ENCODE measurements at places on chromosomes 1 and 21. TPM values are rescaled to one million over a fixed set of nuclear protein-coding genes. Genes with fewer than 3 reads are reported as not detected.

DNA sequence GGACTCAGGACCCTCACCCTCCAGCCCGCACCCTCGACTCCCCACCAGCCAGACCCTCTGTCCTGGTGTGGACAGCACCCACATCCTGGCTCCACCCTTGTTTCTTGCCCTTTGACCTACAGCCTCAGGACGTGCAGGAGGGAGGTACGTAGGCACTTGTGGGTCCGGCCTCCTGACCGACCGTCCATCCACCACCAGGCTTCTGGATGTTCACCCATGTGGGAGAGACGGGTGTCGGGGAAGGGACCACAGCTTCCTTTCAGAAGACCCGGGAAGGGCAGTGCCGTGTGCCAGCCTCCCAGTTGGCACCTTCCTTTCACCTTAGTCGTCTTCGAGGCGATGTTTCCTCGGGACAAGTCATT lies 61.4 kb downstream of the PRKCZ start:
- no peak for DNase-seq

DNA sequence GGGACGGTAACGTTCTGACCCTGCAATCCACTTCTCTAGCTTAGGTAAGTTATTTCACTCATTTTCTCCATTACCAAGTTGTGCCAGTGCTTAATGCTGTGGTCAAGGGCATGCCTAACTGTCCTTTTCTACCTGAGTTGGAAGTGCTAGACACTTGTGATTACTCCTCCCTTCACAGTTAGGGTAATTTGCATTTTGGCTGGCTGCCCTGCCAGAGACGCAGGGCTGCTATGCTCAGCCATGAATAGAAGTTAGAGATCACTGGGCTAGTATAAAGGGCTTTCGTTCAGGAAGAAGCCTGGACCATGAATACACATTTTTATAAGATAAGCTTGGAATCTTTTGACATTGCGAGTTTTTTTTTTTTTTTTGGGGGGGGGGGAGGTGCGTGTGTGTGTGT lies 633.2 kb upstream of the NEGR1 start:
- no peak for DNase-seq

- no peak for DNase-seq
Observed at GRCh38 chr1:7290971-7291970, 479.8 kb upstream of the VAMP3 start.

DNA sequence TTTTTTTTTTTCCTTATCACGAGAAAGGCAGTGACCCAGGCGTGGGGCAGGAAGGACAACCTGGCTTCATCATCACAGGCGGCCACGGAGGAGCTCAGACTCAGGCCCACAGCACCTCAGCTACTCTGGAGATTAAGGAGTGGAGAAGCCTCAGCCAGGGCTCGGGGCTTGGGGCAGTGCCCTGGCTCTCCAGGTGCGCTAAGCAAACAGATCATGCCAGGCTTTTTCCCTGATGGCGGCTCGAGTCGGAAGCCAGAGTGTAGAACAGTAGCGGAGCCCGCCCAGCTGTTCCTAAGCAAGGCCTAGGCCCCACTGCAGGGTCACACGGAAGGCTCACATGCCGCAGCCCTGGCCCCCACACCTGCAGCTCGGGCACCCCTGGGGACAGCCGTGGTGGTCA lies 70.7 kb downstream of the AGPAT3 start:
- DNase-seq, result no peak

GRCh38 chr1:110477041-110477440 lies 26.1 kb downstream of the PROK1 start:
- DNase-seq, result peak; percentile 99

DNA sequence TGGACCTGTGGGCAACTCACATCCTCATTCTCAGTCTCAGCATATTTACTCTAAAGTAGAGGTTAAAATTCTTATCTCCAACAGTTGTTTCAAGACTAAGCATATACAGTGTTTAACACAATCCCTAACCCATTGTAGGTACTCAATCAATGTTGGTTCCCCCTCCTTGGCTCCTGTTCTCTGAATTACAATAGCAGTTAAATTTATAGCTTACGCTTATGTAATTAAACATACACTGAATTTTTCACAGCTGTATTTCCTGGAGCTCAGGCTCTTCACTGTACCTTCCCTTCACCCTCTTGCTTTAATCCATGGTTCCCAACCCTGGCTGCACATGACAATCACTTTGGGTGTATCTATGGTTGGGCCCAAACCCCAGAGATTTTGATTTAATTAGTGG lies 89.4 kb downstream of the LPAR3 start:
- no peak for DNase-seq

GRCh38 chr1:161973924-161974845 lies 49.5 kb downstream of the OLFML2B start:
- DNase-seq, result no peak

DNA sequence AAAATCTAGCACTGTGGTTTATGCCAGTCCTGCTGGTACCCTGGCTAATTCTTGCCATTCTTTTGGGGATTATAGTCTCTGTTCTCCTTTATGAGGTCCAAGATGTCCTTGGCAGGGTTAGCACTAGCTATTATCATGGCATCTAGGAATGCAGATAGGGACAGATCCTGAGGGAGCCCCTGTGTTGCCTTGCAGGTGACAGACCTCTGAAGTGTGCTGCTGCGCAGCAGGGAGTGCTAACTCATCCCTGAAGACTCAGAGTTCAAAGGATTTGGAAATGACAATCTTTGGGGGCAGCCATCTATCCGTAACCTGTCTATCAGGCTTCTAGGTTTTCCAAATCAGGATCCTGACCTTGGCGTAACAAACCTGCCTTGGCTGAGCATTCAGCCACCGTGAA lies 16.3 kb downstream of the ZFYVE9 start:
- DNase-seq, result no peak

- DNase-seq, result no peak
Observed at GRCh38 chr1:226948996-226949395, 8.9 kb downstream of the COQ8A start.

DNA sequence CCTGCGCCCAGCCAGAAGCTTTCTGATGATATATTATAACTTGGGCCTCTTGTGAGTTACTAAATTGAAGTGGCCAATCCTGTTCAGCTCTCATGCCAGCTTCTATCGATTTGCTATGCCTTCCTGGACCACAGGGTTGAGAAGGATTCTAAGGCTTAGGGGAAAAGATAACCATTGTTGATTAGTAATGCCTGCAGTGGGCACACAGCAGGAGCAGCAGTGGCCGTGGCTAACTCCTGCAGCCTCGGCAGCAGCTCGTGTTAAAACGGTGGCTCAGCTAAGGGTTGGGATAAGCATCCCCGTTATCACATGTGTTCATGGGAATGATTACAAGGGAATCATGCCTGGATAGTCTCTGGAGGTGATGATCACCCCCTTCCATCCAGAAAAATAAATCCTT lies 20.5 kb upstream of the KCNE2 start:
- DNase-seq, result no peak

DNA sequence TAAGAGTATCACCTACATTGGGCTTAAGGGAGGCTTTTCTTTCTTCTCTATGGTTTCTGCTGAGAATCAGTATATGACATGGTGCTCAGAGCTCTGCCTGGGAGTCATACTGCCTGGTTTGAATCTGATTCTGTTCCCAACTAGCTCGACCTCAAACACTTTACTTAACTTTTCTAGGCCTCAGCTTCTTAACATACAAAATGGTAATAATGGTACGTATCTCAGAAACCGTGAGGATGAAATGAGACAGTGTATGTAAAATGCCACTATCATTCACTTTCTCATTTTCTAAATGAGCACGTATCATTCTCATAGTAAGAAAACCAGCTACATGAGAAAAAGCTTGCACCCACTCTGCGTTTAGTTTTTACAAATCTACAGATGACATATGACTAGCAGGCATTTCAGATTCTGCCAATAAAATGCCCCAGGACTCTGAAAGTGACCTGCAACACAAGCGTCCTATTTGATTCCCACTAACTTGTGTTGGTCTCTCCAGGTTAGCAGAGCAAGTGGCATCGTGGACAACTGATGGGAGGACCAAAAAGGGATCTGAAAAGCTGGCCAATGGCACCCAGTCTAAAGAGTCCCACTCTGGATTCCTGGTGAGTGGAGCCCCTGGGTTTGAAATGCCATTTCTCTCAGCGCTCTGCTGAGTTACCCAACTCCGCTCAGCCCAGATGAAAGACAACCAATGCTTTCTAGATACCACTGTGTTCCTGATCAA lies 6.1 kb downstream of the CTNNBIP1 start:
- DNase-seq, result no peak

GRCh38 chr1:52574594-52574993 lies 21.7 kb upstream of the TUT4 start:
- DNase-seq, result peak; percentile 93

DNA sequence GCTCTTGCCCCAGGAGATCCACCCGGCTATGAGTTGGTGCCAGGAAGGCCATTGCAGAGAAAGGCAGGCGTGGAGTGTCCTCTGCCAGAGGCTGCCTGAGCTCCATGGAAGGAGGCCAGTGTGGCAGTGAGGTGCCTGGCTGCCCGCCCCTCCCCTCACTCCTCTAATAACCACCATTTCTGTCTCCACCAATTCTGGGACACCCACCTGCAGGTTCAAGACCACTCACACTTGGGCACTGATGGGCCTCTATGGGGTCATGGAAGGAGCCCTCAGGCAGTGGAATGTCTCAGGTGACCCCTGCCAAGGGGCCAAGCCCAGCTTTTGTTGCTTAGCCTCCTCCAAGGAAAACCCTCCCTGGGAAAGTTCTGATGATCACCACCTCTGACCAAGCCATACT lies 731.6 kb downstream of the MATN1 start:
- no peak for DNase-seq

- peak; percentile 31 for DNase-seq
Observed at GRCh38 chr1:227043755-227044154, 103.7 kb downstream of the COQ8A start.

DNA sequence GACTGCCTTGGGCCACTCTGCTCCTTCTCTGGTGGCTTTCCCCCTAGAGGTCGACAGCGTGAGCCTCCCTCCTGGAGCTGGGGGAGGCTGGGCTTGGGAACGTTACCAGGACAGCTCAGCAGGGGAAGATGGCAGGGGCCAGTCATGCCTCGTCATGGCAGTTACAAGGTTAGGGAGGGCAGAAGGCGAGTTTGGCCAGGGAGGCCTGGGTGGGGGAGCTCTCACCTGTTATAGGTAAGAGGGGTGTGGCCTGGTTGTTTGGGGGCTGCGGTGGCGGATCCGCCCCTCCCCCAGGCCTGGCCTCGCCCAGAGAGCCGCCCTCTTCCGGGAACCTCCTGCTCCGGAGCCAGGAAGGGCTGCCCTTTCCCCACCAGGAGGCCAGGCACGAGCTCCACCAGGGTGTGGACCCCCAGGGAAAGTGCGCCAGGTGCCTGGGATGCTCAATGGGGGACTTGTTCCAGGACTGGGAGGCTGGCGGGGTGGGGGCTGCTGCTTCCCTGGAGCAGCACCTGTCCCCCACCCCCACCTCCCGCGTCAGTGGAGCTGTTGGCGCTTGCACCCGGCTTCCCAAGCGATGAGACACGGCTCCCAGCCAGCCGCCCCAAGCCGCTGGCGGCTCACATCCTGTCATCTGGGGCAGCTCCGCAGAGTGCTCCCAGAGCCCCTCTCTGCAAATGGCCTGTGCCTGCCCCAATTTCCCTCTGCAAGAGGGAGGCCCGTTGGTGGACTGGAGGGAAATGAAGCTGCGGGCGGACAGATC lies 23.6 kb upstream of the PKP1 start:
- peak; percentile 82 for DNase-seq

Gene SMPDL3B
- total RNA-seq, result 2.7 TPM

Gene DIO1
- total RNA-seq, result not detected

Gene MCOLN2
- total RNA-seq, result 0.64 TPM

Gene CGN
- total RNA-seq, result 4.2 TPM

Data from bronchial epithelial cell (primary cell).